Suppressor macrophage treated with lipopolysaccharide for 4 hours (primary cell): ENCODE measurements at places on chromosomes 3 and 15.

DNA sequence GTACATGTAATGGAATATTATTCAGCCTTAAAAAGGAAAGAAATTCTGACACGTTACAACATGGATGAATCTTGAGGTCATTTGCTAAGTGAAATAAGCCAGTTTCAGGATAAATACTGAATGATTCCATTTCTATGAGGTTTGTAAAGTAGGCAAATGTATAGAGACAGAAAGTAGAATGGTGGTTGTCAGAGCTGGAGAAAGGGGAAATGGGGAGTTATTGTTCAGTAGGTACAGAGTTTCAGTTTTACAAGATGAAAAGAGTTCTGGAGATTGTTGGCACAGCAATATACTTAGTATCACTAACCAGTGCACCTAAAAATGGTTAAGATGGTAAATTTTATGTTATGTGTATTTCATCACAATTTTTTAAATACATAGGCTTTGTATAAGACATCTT is 60.6 kb downstream of the USP8 start:
- DNase-seq, result peak; percentile 41

- no peak for DNase-seq
Measured at GRCh38 chr3:38335263-38335662, 11.3 kb upstream of the XYLB start.

GRCh38 chr3:88019024-88019423 is 39.8 kb downstream of the CGGBP1 start:
- no peak for DNase-seq

- DNase-seq, result no peak
Measured at GRCh38 chr15:42107473-42107872, 13.1 kb upstream of the PLA2G4D start.

GRCh38 chr15:99987701-99988100 is 254.5 kb upstream of the LYSMD4 start:
- DNase-seq, result no peak

GRCh38 chr15:90664650-90665287 is 52.4 kb upstream of the BLM start:
- DNase-seq, result peak; percentile 40

GRCh38 chr3:146313031-146313745 is 62.3 kb upstream of the PLSCR4 start:
- no peak for DNase-seq

DNA sequence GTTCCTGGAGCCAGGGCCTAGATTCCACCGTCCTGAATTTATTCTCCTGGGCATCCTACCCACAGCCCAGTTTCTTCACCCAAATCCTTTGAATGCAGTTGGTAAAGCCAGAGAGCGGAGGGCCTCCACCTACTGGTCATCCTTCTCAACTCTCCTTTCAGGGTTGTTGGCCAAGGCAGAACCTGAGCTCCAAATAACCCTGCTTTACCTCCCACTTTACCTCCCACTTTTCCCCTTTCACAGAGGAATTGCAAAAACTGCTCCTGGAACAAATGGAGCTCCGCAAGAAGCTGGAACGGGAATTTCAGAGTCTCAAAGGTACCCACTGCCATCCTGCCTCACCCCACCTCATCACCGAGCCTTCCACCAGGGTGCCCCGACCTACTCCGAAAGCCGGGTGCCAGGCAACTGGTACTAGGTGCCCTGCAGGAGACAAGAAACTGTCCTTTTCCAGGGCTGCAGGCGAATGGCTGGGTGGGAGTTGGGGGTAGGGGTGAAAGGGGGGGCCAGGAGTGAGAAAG is 6.8 kb downstream of the SKOR1 start:
- DNase-seq, result no peak

- DNase-seq, result no peak
Measured at GRCh38 chr15:91941871-91942658, 88.6 kb downstream of the SLCO3A1 start.
